ENCODE measurements at places on chromosomes 1 and 21. TPM values are rescaled to one million over a fixed set of nuclear protein-coding genes. Genes with fewer than 3 reads are reported as not detected.
A peak's percentile ranks its signal among the peaks of the same experiment; 100 is the strongest.

Gene TRAF3IP3
- 262 TPM for polyA plus RNA-seq

Gene VANGL1
- polyA plus RNA-seq, result 0.24 TPM

DNA sequence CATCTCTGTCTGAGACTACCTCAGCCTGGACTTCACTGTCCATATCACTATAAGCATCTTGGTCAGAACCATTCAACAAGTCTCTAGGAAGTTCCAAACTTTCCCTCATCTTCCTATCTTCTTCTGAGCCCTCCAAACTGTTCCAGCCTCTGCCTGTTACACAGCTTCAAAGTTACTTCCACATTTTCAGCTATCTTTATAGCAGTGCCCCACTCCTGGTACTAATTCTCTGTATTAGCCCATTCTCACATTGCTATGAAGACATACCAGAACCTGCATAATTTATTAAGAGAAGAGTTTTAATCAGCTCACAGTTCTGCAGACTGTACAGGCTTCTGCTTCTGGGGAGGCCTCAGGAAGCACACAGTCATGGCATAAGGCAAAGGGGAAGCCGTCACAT lies 15.7 kb upstream of the DPH5 start:
- H3K4me1 ChIP-seq, result peaks cover 22% of the 10 kb centered on the region
- H3K36me3 ChIP-seq, result peaks cover 20% of the 10 kb centered on the region
- no peak for DNase-seq
- H3K27ac ChIP-seq, result no peak overlapping the region

DNA sequence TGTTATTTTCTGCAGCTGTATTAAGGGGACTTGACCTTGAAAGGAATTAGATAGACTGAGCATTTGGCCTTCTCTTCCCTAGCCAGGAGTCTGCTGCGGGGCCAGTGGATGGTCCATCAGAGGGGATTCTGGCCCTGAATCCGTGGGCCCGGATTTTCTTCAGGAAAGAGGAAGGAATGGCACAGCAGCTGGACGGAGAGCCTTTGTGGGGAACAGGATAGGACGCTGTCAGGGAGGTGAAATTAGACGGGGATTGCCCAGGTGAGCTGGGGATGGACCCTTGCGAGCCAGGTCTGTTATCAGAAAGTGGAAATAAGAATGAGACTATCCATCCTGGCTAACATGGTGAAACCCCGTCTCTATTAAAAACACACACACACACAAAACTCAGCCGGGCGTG lies 1.7 kb upstream of the C2CD2 start:
- DNase-seq, result no peak
- H3K4me1 ChIP-seq, result peaks cover 20% of the 10 kb centered on the region
- no peaks in the 10 kb centered on the region for H3K36me3 ChIP-seq
- no peak overlapping the region for H3K27ac ChIP-seq
- H3K4me3 ChIP-seq, result peak overlapping the region; percentile 74
- peaks cover 23% of the 10 kb centered on the region for H3K27me3 ChIP-seq

DNA sequence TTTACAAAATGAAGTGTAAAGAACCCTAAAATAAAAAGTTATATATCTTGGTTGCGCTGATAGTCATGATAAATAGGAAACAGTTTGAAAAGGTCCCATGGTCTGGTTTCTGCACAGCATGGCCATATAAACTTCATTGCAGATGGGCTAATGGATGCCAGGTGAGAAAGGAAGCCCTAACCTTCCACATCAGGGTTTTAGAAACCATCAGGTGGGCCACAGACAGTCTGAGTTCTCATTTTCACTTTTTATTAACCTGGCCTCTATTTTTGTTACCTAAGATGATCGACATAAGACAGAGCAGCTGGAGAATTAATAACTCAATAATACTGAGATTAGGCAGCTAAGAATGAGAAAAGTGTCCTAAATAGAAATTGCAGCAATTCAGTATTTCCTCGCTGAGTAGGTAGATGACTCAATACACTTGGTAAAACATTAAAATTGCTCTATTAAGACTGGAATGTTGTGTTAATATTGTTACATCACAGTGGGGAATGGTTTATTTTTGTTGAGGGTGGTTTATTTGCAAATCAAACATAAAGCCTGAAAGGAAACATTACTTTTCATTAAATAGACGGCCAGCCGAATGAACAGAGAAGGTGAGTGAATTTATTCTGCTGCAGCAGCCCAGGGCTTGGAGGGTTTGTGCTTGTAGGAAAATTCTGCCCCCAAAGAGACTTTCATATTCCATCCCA lies 21.1 kb downstream of the C1orf21 start:
- H3K27ac ChIP-seq, result no peak overlapping the region
- DNase-seq, result no peak
- H3K4me3 ChIP-seq, result no peak overlapping the region
- no peaks in the 10 kb centered on the region for H3K4me1 ChIP-seq
- no peaks in the 10 kb centered on the region for H3K36me3 ChIP-seq

DNA sequence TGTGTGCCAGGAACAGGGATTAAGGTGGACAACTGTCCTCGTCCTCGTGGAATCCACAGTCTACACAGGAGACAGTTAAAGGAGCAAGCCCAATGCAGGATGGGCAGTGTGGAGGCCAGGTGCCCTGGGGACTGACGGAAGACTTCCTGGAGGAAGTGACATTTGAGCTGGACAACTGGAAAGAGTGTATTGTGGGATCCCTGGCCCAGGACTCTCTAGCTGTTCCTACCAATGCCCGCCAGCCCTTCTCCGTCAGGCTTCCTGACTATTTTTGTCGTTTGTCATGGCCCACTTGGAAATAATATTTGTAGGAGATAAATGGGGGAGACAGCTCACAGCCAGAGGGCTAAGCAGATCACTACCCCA lies 235.3 kb downstream of the TOMM20 start:
- DNase-seq, result no peak
- no peak overlapping the region for H3K27ac ChIP-seq
- no peak overlapping the region for H3K4me3 ChIP-seq
- H3K36me3 ChIP-seq, result no peaks in the 10 kb centered on the region

Data from naive B cell (primary cell).